PC-9 (cell line): ENCODE measurements at places on chromosomes 6 and 20. TPM values are rescaled to one million over a fixed set of nuclear protein-coding genes. Genes with fewer than 3 reads are reported as not detected.

The FAM8A1 gene
- total RNA-seq, result 8.1 and 11.9 TPM in 2 replicates

The PPP1R10 gene
- total RNA-seq, result 47.6 and 69.5 TPM in 2 replicates

- peak; percentile 71 for DNase-seq
Observed at GRCh38 chr6:27188061-27188884, 59.2 kb upstream of the PRSS16 start.

- DNase-seq, result no peak
Observed at GRCh38 chr6:2440516-2440915, 195.1 kb upstream of the GMDS start.

DNA sequence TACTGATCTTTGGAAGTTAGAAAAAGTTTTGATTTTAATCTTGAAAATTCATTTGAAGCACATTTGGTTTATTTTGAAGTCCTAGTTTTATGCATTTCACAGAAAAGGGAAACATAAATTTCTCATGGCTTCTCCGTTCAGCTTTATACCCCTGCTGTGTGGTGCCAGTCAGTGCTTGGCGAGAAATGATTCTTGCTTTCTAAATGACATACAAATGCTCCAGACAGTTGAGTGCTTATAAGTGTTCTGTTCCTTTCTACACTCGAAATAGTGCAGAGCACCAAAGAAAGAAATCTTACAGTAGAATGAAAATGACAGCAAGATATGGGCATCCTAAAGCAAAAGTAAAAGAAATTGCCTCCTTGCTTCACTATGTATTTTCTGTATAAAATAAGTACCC is 9.0 kb upstream of the ZNF292 start:
- no peak for DNase-seq

GRCh38 chr20:38339997-38340396 is 6.3 kb upstream of the LBP start:
- DNase-seq, result no peak

- DNase-seq, result no peak
Observed at GRCh38 chr6:39665861-39666260, 59.3 kb downstream of the KIF6 start.

- DNase-seq, result no peak
Observed at GRCh38 chr6:72712910-72713309, 91.0 kb downstream of the KCNQ5 start.

DNA sequence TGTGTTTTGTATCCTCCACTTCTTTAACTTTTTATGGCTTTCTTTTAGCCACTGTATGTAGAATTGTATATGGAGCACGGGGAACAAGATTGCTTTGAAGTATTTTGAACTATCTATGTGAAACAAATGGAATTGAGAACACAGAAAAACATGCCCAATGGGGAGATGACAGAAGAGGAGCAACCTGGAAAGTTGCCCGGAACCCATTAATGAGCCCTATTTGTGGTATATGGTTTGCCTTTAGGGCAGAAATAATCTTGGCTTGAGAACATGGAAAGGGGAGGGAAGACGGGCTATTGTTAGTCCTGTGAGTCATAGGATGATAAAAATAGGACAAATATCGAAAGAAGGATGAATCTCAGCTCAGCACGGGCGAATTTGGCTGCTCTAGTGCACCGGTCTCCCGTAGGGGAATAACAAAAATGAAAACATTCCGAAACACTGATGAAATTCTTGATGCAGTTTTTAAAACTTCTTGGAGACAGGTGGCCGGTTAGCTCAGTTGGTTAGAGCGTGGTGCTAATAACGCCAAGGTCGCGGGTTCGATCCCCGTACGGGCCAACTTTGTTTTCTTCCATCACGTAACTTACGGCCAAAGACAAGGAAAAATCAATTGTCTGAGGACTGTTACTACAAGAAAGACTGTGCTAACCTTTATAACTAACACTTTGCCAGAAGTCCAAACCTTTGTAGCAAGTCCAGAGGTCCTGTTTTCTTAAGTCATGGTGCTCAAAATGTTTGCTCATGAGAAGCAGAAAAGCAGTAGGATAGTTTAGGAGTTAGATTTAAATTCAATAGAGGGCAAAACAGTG is 15.7 kb downstream of the HMGN4 start:
- peak; percentile 87 for DNase-seq

DNA sequence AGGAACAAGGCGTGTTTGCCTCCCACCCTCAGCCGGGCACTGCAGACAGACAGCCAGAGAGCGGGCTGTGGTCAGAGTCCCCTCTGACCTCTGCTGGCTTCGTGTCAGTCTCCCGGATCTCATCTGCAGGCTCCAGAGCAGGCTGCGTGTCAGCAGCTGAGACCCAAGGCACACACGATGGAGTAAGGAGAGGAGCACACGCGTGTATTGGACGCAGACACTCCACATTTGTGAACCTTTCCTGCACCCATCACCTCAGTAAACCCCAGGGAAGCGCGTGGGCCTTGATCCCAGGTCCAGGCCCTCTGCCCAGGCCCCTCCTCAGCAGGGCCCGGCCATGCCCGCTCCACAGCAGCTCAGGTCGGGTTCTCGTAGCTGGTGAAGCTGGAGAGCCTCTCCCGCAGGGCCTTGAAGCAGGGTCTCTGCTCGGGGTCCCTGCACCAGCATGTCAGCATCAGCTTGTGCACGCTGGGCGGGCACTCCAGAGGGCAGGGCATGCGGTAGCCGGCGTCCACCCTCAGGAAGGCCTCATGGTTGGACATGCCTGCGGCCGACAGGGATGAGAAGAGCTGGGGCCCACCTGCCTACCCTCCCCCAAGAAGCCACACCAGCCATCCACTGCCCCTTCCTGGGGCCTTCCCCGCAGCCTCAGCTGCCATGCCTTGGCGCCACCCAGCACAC is 7.9 kb downstream of the PTK6 start:
- no peak for DNase-seq

GRCh38 chr20:1165521-1165920 is 19.3 kb downstream of the TMEM74B start:
- no peak for DNase-seq
